ENCODE measurements at places on chromosomes 6 and 20.
A peak's percentile ranks its signal among the peaks of the same experiment; 100 is the strongest.

- no peak for DNase-seq
Observed at GRCh38 chr6:135073217-135073616, 18.6 kb upstream of the HBS1L start.

DNA sequence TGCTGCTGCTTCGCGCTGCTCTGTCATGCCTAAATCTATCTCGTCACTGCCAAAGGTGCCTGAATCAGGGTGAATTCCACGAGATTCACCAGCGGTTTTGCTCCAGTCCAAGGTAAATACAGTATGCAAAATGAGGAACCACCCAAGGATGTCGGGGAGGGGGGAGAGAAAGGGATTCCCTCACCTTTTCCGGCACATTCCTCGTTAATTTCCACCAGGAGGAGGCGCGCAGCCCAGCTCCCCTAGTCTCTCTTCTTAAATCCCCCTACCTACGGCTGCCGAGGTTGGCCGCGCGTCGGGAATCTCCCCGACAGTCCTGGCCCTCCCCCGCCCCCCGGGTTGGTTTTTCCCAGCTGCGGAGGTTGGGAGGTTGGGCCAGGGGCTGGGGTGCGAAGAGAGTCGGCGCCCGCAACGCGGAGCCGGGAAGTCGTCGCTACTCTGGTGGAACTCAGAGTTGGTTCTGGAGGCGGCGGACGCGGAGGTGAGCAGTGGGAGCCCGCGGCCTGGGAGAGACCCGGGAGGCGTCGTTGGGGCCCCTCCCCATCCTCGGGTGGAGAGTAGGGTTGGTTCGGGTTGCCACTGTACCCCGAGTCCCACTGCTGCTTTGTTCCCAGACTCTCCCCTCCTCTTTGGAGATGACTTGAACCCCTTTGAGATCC, at the start of gene TPBG:
Gene TPBG (plus strand): TSS at position 390 of the 659 bp plus-strand sequence. CDS start 1,145 bp downstream, outside the sequence.
- DNase-seq: no peak

GRCh38 chr6:146286961-146287360, 256.7 kb upstream of the RAB32 start:
- DNase-seq: no peak

DNA sequence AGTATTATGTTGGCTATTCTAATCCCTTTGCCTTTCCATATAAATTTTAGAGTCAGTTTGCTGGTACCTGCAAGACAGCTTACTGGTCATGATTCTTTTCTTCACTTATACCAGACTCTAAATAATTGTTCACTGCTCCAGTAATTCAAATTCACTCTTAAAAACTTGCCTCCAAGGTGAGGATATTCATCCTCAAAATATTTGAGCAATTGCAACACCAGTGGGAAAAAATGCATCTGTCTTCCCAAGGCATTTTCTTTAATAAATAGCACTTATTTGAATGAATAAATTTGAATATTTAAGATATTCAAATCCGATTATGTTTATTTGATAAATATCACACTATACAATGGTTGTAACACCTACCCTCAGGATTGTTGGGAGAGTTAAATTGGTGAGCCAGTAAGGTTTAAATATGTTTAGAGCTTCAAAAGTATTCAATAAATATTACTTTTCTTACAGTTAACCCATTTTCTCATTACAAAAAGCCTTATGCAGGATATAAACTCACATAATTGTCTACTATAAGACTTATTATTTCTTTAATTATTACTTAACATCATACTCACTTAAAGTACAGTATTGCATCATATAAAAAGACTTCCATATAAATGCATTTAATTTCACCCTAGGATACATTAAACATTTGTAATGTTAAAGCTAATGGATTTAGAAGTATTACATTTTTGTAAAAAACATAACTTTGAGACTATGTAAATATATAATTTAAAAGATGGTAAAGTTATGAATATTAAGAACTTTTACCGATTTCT, 285.6 kb downstream of the SAMD5 start:
- no peak for DNase-seq

DNA sequence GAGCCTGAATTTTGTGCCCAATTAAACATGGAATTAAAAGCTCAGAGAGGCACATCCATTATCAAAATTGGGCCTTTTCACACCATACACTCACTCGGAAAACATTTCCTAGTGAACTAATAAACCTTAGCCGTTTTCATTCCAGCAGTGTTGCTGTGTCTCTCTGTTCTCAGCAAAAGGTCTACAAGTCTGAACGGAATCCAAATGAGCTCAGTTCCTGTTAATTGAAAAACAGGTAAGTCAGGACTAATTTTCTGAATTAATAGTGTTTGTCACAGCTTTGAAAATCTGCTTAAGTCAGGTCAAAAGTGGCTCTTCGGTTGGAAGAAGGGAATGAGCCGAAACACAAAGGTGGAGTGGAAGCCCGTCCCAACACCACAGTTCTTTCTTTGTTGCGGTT, 163.3 kb upstream of the RALGAPA2 start:
- DNase-seq: no peak

GRCh38 chr6:123661105-123661891, 24.5 kb upstream of the TRDN start:
- DNase-seq: no peak

DNA sequence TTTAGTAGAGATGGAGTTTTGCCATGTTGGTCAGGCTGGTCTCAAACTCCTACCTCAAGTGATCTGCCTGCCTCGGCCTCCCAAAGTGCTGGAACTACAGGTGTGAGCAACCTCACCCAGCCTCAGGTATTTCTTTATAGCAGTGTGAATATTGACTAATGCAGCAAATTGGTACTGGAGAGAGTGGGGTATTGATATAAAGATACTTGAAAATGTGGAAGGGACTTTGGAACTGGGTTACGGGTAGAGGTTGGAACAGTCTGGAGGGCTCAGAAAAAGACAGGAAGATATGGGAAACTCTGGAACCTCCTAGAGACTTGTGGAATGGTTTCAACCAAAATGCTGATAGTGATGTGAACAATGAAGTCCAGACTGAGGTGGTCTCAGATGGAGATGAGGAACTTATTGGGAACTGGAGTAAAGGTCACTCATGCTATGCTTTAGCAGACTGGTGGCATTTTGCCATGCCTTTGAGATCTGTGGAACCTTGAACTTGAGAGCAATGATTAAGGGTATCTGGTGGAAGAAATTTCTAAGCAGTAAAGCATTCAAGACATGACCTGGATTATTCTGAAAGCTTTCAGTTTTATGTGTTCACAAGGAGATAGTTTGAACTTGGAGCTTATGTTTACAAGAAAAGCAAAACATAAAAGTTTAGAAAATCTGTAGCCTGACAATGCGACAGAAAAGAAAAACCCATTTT, 127.2 kb downstream of the DTNBP1 start:
- DNase-seq: no peak

- DNase-seq: no peak
Observed at GRCh38 chr6:21323577-21323976, 270.0 kb upstream of the SOX4 start.

DNA sequence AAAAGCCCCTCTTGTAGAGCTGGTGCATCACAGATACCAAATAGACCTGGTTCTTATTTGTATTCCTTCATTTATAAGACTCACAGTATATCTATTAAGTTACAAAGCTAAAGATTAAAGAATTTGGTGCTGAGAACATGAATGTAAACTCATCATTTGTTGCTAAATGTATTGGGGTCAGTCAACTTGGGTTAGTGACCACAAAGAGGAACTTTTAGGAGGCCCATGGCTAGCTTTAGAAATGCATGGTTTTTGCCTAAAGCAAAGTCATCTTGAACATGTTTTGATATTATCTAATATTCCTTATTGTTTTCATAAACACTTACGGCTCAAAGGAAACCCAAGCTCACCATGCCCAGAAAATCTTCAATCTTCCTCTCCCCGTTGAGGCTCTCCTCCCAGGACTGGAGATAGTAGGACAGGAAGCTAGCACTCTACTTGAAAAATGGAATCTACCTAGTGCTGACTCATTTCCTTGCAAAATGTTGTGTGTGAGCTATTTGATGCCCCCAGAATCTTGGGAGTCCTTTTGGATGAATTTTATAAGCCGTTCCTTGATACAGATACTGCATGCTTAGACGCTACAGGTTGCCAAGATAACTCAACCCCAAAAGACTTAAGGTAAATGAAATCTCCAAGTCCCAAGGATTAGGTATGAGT, 121.4 kb downstream of the BMP2 start:
- DNase-seq: no peak

- no peak for DNase-seq
Observed at GRCh38 chr20:11012975-11013374, 339.2 kb upstream of the JAG1 start.

GRCh38 chr6:26204332-26205160, 117.3 kb downstream of the HFE start:
- DNase-seq: peak; percentile 90

GRCh38 chr6:132218059-132218696, 183.1 kb downstream of the MOXD1 start:
- no peak for DNase-seq

DNA sequence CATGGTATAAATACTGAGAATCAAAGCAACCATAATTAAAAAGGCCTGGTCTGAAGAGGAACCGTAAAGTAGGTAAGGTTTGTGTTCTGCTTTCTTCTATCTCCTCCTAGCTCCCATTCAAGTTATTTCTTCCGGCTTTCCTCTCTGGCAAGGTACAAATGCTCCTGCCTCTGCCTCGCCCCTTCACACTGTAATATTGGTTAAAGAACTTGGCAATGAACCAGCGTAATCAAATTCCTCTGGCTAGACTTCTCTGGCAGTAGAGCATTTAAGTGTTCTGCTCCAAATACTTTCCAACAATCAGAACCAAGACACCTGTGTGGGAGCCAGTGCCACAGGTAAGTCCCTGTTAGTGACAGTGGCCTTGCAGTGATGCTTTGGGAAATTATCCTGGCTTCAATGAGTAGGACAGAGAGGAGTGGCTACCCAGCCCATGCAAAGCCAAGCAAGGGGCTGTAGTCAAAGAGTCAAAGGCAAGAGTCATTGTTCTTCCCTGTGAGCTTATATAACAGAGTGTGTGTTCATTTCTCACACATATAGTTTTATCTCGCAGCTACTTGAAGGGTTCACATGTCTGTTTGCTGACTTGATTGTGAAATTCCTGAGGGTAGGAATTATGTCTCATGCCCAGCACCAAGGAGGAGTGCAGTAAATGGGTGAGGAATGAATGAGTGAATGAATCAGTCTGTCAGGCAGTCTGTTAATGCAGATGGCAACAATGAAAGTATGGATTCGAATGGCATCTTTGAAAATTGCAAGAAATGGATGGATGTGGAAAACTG, 329.3 kb downstream of the NRN1 start:
- no peak for DNase-seq

DNA sequence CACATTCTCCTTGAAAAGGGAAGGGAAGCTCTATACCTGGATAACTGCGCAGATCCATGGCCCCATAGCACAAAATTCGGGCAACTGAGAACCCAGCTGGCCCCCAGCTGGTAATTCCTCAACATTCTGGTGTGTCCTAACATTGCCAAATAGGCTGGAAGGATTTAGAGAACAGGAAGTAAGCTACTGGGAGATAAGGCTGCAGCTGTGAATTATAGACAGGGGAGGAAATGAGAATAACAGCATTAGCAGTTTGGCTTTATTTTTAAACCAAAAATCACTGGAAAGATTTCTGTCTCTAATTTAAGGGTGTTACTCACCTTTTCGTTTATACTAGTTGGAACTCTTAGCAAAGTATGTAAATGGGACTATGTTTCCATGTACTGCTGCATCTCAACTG, 97.2 kb downstream of the TULP4 start:
- DNase-seq: no peak

GRCh38 chr20:61734733-61735502, 330.8 kb downstream of the TAF4 start:
- no peak for DNase-seq

GRCh38 chr6:117666881-117667280, 8.4 kb upstream of the NUS1 start:
- no peak for DNase-seq

- DNase-seq: no peak
Observed at GRCh38 chr6:53322188-53323029, 26.3 kb downstream of the ELOVL5 start.

DNA sequence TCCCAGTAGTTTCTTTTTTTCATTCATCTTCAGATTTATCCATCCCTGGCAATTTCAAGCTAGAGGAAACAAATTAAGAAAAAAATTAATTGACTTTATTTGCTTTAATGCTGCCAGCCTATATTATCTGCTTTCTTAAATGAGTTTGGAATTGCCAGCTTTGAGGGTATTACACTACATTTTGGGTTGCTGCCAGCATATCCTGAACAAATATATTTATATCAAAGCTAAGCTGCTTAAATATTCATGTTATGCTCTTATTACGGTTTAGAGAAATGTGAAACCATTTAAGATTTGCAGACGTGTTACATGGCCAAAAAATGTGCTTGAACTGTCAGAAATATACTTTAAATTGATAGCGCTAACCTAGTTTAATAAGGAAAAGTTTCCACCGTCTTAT, 59.7 kb downstream of the GRIK2 start:
- no peak for DNase-seq

GRCh38 chr6:39003492-39003891, 45.1 kb upstream of the GLP1R start:
- DNase-seq: no peak

DNA sequence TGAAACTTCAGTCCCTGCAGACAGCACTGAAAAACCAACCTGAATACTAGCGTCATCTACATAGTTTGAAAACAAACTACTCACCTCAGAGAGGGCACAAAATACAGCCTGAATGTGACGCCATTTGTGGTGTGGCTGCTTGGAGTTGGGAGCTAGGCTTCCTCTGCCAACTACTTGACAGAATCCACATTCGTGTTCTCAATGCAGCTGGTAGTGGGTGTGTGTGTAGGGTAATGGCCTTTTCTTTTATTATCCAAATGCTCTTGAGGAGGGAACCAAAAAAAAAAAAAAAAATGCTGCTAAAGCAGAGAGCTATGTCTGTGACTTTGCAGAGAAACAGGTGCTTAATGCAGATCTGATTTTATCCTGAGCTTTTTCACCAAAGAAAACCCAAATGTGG, 207.8 kb downstream of the OTOR start:
- no peak for DNase-seq

DNA sequence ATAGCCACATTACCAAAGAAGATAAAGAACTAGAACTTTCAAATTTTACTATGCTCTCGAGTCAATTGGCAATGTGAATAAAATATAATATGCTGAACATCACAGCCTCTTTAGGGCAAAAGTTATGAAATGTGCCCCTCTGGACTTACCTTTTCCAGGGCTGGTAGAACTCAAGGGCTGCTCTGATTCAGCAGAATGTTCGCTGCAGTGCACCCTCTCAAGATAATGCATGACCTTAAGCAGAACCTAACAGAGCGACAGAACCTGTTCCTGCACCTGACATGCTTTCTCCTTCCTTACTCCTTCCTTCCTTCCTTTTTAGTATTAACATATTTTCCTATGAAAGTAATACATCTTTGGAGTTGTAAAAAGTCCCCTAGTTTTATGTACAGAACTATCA, 65.4 kb upstream of the STXBP5 start:
- DNase-seq: no peak

- no peak for DNase-seq
Observed at GRCh38 chr6:37940074-37940847, 120.7 kb downstream of the ZFAND3 start.

GRCh38 chr20:50569864-50570836, 60.0 kb downstream of the PTPN1 start:
- DNase-seq: peak; percentile 40

DNA sequence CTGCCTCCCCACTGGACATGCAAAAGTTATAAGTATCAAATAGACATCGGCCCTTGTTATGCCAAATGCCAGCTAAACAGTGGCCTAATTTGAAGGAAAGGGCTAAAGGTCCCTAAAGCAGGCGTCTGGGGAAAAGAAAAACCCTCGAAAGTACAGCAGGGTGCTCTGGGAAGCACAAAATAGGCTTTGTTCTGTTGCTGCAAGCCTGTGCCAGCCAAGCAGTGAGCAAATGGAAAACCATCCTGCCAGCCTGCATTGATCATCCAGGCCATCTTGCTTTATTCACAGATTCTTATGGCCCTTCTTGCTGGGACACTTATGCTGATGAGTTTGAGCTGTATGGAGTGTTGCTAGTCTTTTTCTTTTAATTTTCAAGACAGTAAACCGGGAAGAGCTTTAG, 62.2 kb upstream of the PLEKHG1 start:
- no peak for DNase-seq

Measured in stimulated activated naive B cell treated with anti-CD40 and anti-IgM and Interleukin-4, amounts not matched to agents 10 μg/mL and 1 μg/mL and 100 μg/mL, for 72 hours (primary cell).